Stimulated activated CD4-positive, alpha-beta T cell treated with anti-CD3 and anti-CD28 coated beads, TNF-alpha, amount 100 ng/mL, for 1 hour (primary cell): ENCODE measurements at places on chromosomes 5 and 9.

DNA sequence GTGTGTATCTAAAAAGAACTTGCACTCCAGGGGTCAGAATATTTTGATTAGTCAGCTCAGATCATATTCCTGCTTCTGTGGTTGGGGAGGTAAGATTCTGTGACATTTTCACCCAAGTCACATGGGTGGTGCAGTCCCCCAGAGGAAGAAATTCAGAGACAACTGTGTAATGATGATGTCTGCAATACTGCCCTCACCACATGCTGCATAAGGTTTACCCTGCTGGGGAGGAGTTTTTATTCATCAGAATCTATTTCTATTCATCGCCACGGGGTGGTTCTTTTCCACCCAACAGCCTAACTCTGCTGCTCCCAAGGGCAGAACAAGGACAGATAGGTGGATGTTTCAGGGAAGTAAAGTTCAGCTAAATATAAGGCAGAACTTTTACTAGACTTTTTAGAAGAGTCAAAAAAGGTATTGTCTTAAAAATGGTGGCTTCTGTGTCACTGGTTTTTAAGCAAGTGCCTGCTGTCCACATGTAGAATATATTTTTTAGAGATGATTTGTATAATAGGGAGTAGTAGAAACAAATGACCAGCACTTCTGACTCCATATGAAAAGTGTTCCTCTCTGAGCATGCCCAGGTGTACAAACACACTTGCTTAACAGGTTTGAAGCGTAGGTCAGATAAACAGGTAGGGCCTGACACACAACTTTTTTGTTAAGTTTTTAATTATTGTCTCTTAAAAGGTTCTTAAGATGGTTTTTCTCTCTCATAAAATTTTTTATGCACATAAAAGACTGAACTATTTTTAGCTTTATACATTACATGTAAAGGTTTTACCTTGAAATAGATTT lies 352.7 kb downstream of the LRRC70 start:
- DNase-seq: no peak

- no peak for DNase-seq
Measured at GRCh38 chr9:75930190-75930589, 39.7 kb downstream of the PCSK5 start.

DNA sequence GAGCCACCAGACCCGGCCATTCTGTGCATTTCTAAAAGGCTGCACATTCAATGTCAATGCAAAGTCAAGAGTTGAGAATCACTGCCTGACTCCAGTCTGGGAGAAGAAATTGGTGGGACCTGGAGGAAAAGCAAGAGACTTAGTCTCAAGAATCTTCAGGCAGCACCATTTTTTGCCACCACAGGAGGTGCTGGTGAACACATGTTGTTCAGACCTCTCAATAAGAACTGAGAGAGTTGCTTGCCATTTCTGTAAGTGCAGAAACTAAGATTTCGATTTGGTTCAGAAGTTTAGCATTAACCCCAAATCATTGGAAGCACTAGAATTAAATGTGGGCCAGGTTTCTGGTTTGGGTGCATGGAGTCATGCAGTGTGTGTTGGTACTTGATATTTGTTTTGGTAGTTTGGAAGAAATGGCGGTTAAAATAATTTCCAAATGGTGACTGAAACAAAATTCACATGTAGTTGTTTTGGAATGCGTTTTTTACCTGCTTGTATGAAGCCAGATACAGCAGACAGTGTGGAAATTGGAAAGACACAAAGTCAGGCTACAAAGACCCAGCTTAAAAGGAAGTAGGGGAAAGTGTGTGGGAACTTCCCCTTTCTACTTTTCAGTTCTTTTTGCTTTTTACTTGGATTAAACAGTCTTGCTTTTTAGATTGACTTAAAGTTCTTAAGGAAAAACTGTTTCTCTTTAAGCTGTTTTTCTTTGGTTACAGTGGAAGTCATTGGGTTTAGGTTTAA lies 20.4 kb downstream of the PDE8B start:
- no peak for DNase-seq

GRCh38 chr5:124908581-124909451 lies 162.4 kb upstream of the ZNF608 start:
- DNase-seq: no peak
